ENCODE measurements at places on chromosomes 2 and 18.
A peak's percentile ranks its signal among the peaks of the same experiment; 100 is the strongest.

GRCh38 chr18:10752382-10752781 is 226.6 kb downstream of the NAPG start:
- no peak for DNase-seq

- DNase-seq: no peak
Measured at GRCh38 chr18:58992301-58993231, 127.9 kb downstream of the ZNF532 start.

- no peak for DNase-seq
Measured at GRCh38 chr2:39851251-39851650, 72.2 kb upstream of the THUMPD2 start.

- no peak for DNase-seq
Measured at GRCh38 chr2:232999354-232999753, 13.7 kb downstream of the NGEF start.

DNA sequence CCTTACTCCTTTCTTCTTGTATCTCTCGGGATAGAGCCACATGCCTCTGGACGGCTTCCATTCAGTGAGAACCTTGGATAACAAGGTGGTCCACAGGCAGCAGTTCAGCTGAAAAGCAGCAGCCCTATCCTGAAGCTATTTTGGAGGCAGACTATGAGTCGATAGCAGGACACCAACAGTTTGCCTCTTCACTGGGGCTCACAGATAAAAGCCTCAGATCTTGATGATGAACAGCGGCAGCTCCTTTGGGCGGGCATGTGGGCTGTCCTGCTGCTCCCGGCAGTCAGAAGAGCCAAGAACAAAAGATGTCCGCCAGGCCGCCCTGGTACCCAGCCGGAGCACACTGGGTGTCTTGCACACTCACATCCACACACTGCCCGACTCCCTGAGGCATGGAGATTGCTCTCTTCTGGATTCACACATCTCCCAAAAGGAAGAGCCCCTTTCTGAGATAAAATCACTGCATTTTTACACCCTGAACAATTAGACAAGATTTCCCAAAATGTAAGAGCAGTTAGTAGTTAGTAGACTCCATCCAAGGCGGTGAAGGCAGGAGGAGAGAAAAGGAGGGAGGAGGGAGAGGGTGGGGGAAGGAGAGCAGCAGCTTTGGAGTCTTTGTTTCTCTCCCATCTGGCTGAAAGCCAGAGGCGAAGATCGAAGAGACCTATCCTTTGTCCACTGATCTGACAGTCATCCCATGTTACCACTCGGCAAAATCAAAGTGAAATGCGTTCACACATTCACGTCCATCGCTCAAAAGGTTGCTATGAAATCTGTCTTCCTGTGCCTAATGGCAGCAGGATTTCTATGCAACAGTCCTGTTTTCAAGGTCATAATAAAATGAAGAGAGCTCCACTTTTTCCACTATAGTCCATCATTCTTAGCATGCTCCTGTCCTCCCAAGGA is 90.1 kb upstream of the KLF7 start:
- DNase-seq: no peak

GRCh38 chr2:8543383-8544170 is 138.3 kb upstream of the ID2 start:
- peak; percentile 60 for DNase-seq

DNA sequence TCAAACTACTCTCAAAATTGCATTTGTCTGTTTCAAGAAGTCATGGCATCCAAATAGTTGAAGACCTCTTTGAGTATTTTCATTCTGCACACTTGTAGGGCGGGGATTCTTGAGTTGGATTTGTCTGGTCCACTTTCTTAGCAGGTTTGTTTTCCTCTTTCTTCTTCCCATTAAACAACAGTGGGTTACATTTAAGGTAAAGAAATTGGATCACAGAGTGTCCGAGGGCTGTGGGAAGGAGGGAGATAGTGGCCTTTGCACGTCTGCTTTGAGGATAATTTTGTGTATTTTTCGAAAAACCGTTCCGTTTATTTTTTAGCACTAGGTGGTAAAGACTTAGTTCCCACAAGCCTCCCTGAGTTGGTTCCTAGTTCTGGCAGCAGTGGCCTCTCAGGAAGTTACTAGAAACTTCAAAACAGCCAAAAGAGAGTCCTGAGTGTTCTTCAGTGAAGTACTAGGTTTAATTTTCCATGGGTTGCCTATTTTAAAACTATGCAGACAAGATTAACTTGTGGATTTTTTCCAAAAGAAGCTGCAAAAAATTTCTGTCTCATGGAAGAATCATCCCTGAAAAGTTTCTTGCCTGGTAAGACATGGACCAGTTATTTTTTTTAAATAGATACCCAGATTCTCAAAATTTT is 107.9 kb downstream of the CDC42EP3 start:
- no peak for DNase-seq

GRCh38 chr2:214293593-214293992 is 117.3 kb upstream of the VWC2L start:
- no peak for DNase-seq

DNA sequence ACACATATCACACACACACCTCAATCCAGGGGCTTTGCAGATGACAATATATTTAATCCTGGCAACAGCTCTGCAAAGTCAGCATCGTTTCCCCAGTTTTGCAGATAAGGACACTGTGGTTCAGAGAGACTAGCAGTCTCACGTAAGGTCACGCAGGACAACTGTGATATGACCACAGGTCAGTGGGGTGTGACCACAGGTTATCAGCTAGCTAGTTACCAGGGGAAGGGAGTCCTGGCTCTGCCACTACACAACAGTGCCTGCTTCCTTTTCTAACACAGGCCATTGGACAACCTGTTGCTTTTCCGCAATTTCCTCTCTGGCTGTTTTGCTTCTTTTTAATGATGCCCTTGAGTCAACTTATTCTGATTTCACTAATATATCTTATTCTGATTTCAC is 33.3 kb downstream of the RBMS1 start:
- no peak for DNase-seq

DNA sequence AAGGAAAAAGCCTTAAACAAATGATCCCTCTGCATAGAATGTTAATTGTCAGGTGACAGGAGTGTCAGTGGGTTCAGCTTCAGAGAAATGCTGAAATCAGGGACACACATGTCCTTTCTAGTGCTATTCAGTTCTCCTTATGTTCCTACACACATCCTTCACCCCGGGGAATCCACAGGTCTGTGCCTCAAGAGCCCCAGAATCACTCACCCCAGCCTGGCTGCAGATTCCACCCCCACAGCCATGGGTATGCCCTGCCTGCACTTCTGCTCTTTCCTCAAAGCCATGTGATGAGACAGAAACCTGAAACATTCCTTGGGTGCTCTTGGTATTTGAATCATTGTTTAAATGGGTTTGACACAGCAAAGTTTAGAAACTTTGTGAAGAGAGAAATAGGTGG is 27.4 kb upstream of the FZD7 start:
- DNase-seq: no peak

DNA sequence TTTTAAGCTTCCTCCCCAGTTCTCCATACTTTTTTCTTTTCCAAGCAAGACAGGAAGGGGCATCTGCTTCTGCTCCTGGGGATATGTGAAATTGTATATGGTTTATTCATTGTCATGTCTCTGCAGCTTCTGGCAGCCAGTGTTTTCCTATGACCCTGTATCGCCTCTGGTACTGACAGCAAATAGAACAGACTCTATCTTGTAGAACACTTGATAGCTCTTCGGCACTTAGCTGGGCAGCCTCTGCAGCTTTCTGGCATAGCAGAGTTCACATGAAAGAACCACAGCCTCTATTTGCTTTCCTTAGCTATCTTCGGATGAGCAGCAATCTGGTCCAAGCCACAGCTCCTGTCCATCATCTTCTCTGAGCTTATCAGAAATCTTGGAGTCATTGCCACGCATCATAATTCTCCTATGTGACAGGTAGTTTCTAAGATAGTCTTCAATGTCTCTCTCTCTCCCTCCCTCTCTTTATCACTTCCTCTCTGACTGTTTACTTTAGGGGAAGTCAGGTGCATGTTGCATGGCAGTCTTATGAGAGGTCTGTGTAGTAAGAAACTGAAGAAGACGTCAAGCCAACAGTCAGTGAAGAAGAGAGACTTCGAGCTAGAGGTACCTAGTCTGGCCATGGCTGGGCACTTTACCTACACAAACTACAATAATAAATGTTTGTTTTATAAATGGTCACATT is 627.7 kb upstream of the CDH2 start:
- DNase-seq: no peak

- DNase-seq: no peak
Measured at GRCh38 chr2:134583997-134584520, 134.7 kb downstream of the TMEM163 start.

- no peak for DNase-seq
Measured at GRCh38 chr2:208407667-208408066, 1.1 kb downstream of the PTH2R start.

- DNase-seq: no peak
Measured at GRCh38 chr2:232323328-232323650, 55.3 kb upstream of the ALPP start.

- DNase-seq: no peak
Measured at GRCh38 chr2:51511002-51511401, 479.1 kb upstream of the NRXN1 start.

DNA sequence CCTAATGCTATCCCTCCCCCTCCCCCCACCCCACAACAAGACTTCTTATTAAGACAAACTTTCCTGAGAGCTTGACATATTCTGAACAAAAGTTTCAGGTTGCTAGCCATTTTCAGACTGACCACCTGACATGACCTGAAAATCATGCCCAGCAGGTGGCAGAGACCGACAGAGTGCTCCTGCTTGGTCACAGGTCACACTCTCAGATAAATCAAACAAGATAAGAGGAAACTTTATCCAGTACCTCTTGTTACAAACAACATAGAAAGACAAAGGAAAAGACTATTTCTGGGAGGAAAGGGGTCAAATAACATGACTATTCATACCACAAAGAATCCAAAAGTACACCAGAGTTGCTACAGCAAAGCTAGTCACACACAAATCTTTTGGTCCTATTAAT is 107.4 kb downstream of the TMEM200C start:
- DNase-seq: no peak

DNA sequence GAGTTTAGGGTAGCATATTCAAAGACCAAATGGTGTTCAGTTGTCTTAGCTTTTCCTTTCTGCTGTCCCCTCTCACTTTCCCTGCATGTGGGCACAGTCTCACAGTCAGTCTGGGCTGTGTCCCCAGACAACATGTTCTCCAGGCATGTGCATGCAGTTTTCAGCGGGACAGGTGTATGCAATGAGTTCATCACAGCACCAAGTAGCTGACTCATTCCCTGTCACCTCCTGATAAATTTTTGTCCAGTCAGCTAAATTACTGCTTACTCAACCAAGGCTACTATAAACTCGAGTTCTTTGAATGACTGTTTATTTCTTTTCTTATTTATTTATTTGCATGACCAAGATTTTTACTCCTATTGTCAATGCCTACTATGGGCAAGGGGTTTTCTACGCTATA is 148.8 kb upstream of the CDH19 start:
- DNase-seq: no peak

GRCh38 chr2:164644036-164644700 is 22.9 kb upstream of the GRB14 start:
- no peak for DNase-seq

DNA sequence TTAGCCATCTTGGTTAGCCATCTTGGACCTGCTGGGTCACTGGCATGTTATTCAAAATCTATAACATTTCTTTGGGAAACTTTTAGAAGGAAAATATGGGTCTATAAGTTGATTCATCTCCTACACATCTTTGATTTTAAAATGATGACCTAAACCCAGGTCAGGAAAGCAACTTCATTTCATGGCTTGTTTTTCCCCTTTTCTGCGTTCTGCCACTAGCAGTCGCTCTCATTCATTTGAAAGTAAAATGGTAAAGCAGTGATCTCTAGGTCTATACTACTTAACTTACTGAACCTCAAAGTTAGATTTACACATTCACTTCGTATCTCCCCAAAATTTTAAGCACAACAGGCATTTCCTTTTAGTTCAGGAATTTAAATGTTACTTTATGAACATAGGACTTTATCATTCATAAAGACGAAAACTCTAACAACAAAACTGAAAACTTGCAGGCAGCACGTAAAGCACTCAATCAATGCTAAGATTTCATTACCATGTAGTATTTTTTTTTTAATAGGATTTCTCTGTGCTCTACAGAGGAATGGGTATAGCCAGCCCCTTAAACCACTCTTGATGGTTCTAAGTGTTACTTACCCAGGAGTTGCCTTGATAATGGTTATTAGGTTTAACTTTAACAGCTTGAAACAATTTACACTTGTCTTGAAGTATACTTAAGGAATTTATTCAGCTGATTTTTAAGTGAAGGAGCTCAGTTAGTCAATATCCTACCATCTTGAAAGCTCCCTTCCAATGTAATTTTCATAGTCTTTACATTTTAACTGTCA is 62.5 kb downstream of the GORASP2 start:
- DNase-seq: no peak

GRCh38 chr18:76386886-76387285 is 108.2 kb downstream of the ZNF516 start:
- no peak for DNase-seq

- no peak for DNase-seq
Measured at GRCh38 chr2:98505311-98505808, 60.7 kb downstream of the INPP4A start.

DNA sequence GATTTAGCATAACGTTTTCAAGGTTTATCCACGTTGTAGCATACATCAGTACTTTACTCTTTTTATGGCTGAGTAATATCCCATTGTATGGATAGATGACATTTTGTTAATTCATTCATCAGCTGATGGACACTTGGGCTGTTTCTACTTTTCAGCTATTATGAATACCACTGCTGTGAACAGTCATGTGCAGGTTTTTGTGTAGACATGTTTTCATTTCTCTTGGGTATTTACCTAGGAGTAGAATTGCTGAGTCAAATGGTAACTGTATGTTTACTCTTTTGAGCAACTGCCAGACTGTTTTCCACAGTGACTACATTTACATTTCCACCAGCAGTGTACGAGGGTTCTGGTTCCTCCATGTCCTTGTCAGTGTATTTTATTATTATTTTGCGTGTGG is 33.9 kb downstream of the COX7A2L start:
- no peak for DNase-seq

DNA sequence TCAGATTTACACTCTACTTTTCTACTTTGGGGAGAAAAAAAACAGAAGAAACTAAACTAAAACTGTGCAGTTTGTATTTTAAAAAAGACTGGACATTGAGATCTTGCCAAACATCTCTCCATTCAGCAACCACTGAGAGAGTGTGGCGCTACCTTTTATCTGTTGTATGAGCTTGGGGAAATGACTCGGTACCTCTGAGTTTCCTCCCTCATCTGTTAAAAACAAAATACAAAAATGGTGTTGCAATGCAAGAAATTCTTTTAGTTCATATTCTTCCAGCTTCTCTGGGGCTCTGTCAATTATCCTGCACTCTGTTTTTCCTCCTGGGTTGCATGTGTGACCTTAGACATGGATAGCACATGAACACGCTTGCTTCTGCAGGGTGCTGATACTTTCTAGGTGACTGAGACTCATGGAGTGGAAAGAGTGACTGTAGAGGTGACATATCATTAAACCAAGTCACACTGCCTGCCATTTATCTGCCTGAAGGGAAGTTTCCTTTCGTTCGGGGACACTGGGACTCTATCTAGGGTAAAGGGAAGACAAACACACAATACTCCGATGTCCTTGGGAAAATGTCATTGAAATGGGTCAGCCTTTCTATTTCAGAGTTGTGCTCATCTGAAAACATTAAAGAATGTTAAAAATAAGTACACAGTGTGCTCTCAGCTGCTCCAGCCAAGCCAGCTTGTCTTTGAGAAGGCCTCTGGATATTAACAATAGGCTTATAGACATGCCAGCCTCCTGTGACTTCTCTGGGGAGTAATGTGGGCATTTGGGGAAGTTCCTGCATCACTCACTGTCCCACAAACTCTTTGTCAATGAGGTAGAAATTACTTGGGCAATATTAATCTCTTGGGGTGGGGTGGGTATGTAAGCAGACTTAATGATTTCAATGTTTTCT is 91.4 kb downstream of the TRIB2 start:
- no peak for DNase-seq

- DNase-seq: no peak
Measured at GRCh38 chr18:44777457-44778192, 96.9 kb downstream of the SETBP1 start.

Data from stimulated activated CD8-positive, alpha-beta memory T cell treated with anti-CD3 and anti-CD28 coated beads, Interleukin-2, amount 100 ng/mL, for 48 hours (primary cell).